ENCODE measurements at places on chromosomes 13 and 19. TPM values are rescaled to one million over a fixed set of nuclear protein-coding genes. Genes with fewer than 3 reads are reported as not detected.

The GGACT gene
- total RNA-seq: 5.8 TPM

DNA sequence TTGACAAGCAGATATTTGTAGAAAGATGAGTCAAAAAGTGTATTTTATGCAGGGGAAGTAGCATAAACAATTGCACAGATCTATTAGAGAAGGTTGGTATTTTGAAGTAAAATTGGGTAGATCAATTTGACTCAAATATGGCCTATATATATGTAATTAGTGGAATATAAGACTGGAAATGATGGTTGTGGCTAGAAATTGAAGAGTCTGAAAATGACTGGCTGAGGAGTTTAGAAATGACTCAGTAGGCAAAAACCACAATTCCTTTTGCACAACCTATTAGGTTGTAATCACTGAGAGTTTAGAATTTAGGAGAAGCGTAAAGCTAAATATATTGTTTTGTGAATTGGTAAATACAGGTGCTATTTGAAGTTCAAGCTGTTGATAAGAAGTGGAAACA lies 622.6 kb upstream of the PCDH20 start:
- H3K4me1 ChIP-seq: no peaks in the 10 kb centered on the region
- H3K27me3 ChIP-seq: no peaks in the 10 kb centered on the region
- DNase-seq: no peak

The EDNRB gene
- 62.2 TPM for total RNA-seq

- no peaks in the 10 kb centered on the region for H3K36me3 ChIP-seq
- H3K27me3 ChIP-seq: no peaks in the 10 kb centered on the region
- DNase-seq: no peak
- H3K4me3 ChIP-seq: no peak overlapping the region
- no peaks in the 10 kb centered on the region for H3K4me1 ChIP-seq
Measured at GRCh38 chr13:34657716-34658115, 284.4 kb upstream of the NBEA start.

DNA sequence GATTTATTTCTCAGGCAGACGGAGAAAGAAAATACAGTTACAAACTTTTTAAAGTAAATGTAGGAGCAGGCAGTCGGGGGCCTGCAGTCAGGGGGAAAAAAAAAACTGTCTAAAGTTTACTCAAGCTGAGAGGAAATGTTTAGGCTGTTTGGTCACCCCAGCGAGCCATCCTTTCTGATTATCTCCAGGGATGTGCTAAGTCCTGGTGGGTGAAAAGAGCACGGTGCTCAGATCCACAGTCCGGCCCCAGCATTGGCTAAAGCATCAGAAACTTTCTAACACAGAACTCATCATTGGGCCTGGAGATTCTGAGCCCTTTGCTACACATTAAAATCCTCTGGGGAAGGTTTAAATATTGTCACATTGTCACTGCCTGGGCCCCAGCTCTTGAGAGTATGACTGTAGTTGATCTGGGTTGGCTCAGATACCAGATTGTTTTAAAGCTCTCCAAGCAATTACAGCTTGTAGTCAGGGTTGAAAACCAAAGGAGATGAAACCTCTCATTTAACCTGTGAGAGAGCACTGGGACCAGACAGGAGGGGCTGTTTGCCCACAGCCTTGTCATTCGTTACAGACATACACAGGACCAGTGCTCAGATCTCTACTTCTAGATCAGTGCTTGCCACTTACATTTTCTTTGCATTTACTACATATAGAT lies 131.1 kb upstream of the HTR2A start:
- no peaks in the 10 kb centered on the region for H3K36me3 ChIP-seq
- no peak overlapping the region for H3K4me3 ChIP-seq
- H3K4me1 ChIP-seq: no peaks in the 10 kb centered on the region
- H3K27ac ChIP-seq: no peak overlapping the region
- no peak for DNase-seq

DNA sequence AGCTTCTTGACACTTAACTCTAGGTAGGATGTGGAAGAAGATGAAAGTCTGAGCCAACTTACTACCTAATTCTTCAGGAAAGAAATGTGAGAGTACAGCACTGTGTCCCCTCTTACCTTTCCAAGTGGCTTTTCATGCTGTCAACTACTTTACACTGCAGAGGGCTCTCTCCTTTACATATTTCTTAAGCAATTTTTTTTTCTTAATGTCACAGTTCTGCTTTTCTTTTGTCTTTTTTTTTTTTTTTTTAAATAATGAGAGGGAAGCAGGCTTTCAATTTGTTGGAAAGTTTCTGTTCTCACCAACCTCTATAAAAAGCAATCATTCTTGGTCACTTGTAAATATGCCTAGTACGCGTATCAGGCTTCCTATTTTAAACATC lies 212.7 kb upstream of the MIR17HG start:
- H3K27ac ChIP-seq: no peak overlapping the region
- no peak overlapping the region for H3K4me3 ChIP-seq
- H3K27me3 ChIP-seq: no peaks in the 10 kb centered on the region
- DNase-seq: no peak
- no peaks in the 10 kb centered on the region for H3K4me1 ChIP-seq

The SPRY2 gene
- total RNA-seq: 19.3 TPM

The ZBTB32 gene
- total RNA-seq: 0.55 TPM

Measured in upper lobe of left lung (tissue), 6 donors.